ENCODE measurements at places on chromosomes 11 and 22. TPM values are rescaled to one million over a fixed set of nuclear protein-coding genes. Genes with fewer than 3 reads are reported as not detected.

Gene UCP3
- total RNA-seq, result not detected

Gene TOM1
- 53.1 TPM for total RNA-seq

Gene SLC37A4
- total RNA-seq, result 126 TPM

Gene PKP3
- total RNA-seq, result 67.1 TPM

Gene E2F8
- 8.4 TPM for total RNA-seq

Gene TESMIN
- total RNA-seq, result 1.1 TPM

Gene GSTT2B
- total RNA-seq, result not detected

Gene DDTL
- 3.0 TPM for total RNA-seq

Gene CDHR5
- total RNA-seq, result 7.9 TPM

Gene C22orf39
- 46.3 TPM for total RNA-seq

Gene MICAL3
- total RNA-seq, result 17.5 TPM

Gene CHST1
- 0.37 TPM for total RNA-seq

Gene C22orf31
- not detected for total RNA-seq

Gene IGLL1
- not detected for total RNA-seq

Gene NCAPH2
- 17.5 TPM for total RNA-seq

Gene NPTXR
- total RNA-seq, result 1.3 TPM

Gene PRRG4
- total RNA-seq, result 1.3 TPM

Gene CASP1
- total RNA-seq, result 9.9 TPM

Gene CST6
- not detected for total RNA-seq

Gene SPON1
- total RNA-seq, result 97.8 TPM

Gene HOATZ
- not detected for total RNA-seq

Gene CD248
- 13.4 TPM for total RNA-seq

Gene POU2AF3
- total RNA-seq, result 3.1 TPM

Gene HTR3A
- not detected for total RNA-seq

Gene DGKZ
- total RNA-seq, result 24.0 TPM

Gene APOL6
- total RNA-seq, result 10.5 TPM

Gene FBLN1
- 236 TPM for total RNA-seq

Gene WNT7B
- not detected for total RNA-seq

Gene C11orf42
- not detected for total RNA-seq

Gene MAJIN
- not detected for total RNA-seq

Gene CTR9
- 39.5 TPM for total RNA-seq

Gene STK33
- 17.9 TPM for total RNA-seq

Gene C11orf16
- total RNA-seq, result not detected

Gene LMNTD2
- 12.8 TPM for total RNA-seq

Gene GAL3ST1
- 3.5 TPM for total RNA-seq

Gene PDE3B
- 13.8 TPM for total RNA-seq

Gene MS4A8
- total RNA-seq, result not detected

Gene OR52H1
- total RNA-seq, result not detected

Gene LRRC56
- total RNA-seq, result 2.2 TPM

Gene TRPM5
- total RNA-seq, result 11.6 TPM

Gene IL18
- 31.6 TPM for total RNA-seq

Gene PRCP
- total RNA-seq, result 6.4 TPM

Gene UPK3A
- not detected for total RNA-seq

Gene OR5P2
- 0.55 TPM for total RNA-seq

Gene OR4D10
- total RNA-seq, result not detected

Gene HEPN1
- not detected for total RNA-seq

Gene BSCL2
- 110 TPM for total RNA-seq

Gene HEPHL1
- not detected for total RNA-seq

Gene RTN4R
- 0.92 TPM for total RNA-seq

Gene RBMXL2
- total RNA-seq, result not detected

Gene FREY1
- not detected for total RNA-seq

Gene MRGPRX3
- total RNA-seq, result not detected

Gene PLEKHB1
- 13.4 TPM for total RNA-seq

Gene BCO2
- total RNA-seq, result 0.87 TPM
